Activated T-helper 1 cell treated with anti-CD3 and anti-CD28 coated beads, Interleukin-2, amount 50 U/mL, for 16 hours (primary cell): ENCODE measurements at places on chromosomes 1 and 21.

DNA sequence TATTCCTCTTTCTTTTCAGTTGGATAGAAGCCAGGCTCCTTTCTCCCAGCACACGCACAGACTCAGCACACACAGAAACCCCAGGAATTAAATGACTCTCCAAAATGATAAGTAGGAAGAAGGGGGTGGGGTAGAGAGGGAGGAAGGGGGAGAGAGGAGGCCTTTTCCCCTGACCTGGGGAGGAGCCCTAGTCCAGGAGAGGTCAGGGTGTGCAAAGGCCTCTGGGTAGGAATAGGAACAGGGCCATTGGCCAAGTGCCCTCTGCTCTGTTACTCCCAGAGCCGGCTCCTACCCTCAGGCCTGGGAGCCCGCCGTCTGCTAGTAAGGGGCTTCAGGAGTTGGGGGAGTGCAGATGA lies 35.6 kb upstream of the PUM1 start:
- DNase-seq, result no peak

DNA sequence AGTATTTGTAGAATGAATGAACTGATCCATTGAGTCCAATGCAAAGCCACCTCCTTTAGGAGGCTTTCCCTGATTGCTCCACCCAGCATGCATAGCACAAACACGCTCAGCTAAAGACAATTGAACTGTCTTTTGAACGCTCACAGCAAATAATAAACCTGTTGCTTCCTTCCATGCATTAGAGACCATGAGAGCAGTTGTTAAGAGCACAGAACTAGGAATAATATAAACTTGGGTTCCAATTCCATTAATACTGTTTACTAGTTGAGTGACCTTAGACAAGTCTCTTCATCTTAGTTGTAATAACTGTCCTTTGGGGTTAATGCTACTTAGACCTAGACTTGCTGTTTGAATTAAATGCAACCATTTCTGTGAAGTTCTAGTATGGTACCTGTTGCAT lies 5.9 kb upstream of the MEF2D start:
- DNase-seq, result no peak

DNA sequence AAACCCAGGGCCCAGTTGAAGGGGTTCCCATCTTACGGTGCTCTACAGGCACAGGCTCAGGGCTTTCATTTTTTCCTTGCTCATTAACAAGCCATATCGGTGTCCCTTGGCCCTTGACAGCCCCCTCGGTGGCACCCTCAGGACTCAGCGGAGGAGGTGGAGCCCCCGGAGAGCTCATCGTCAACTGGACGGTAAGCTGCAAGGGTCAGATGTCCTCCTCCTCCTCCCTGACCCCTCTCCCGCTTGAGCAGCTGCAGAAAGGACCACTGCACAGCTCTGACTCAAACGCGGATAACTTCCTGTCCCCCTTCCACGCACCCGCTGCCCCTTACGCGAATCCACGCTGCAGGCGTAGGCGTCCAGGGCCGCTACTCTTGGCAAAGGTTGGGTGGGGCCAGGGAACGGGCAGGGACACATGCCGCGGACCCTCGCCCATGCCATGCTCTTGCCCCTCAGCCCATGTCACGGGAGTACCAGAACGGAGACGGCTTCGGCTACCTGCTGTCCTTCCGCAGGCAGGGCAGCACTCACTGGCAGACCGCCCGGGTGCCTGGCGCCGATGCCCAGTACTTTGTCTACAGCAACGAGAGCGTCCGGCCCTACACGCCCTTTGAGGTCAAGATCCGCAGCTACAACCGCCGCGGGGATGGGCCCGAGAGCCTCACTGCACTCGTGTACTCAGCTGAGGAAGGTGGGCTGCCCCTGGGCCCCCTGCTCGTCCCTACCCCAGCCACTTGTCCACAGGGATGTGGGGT lies 14.7 kb downstream of the TMEM81 start:
- no peak for DNase-seq

DNA sequence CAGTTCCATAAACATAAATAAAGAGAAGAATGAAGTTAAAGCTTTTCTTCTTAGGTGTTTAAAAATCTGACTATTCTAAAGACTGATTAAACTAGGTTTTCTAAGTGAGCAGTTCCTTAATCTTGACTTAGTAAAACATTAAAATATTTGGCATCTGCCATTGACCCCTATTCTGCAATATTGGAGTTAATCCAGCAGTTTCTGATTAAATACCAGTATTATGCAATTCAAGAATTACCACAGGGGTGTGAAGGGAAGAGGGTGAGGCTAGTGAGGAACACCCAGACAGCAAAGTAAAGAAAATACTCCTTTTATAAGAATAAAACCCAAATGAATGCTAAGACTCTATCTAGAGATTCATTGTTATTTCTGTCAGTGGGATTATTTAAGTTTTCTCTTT lies 40.9 kb downstream of the CLIC4 start:
- no peak for DNase-seq

GRCh38 chr21:28339403-28339802 lies 653.3 kb downstream of the LTN1 start:
- DNase-seq, result no peak

DNA sequence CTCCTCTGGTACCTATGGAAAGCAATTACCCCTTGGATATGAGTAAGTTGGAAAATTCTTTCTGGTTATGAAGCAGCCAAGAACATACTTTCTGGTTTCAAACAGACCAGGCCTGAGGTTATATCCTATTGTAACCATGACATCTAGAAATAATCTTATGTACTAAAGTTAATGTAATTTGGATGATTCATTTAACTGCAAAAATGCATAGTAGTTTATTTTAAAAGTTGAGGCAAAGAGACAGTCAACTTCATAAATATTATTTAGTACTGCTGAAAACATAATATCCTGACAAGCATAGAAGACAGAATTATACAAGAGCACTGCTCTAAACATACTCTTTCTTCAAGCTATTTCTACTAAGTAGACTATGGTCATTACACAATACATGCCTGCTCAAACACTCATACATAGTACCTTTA lies 25.5 kb downstream of the ODF2L start:
- no peak for DNase-seq

GRCh38 chr1:217106231-217106901 lies 383.1 kb upstream of the ESRRG start:
- DNase-seq, result no peak

DNA sequence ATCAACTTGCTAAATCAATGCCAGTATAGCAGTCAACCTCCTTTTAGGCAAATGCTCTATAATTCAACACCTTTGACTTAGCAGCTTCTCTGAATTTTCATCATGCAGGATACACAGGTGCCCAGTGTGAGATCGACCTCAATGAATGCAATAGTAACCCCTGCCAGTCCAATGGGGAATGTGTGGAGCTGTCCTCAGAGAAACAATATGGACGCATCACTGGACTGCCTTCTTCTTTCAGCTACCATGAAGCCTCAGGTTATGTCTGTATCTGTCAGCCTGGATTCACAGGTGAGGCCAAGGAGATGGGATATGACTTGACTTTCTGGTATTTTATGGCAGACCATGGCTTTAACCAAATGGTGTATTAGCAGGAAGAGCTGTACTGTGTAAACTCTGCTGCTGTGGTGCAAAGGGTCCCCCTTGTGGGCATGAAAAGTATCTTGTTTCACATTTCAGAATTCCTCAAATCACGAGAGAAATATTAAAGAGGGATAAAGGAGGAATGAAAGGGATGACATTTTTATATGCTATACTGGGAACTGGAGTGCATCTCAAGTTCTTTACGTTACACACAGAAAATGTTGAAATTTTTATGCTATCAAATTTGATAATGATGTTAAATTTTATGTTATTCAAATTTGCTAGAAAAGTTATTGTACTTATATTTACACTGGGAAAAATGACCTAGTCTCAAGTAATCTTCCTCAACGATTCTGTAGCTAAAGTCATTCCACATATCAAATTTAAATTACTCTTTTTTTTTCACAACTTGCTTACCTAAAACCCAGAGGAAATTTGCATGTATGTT lies 88.9 kb downstream of the CRB1 start:
- DNase-seq, result no peak

DNA sequence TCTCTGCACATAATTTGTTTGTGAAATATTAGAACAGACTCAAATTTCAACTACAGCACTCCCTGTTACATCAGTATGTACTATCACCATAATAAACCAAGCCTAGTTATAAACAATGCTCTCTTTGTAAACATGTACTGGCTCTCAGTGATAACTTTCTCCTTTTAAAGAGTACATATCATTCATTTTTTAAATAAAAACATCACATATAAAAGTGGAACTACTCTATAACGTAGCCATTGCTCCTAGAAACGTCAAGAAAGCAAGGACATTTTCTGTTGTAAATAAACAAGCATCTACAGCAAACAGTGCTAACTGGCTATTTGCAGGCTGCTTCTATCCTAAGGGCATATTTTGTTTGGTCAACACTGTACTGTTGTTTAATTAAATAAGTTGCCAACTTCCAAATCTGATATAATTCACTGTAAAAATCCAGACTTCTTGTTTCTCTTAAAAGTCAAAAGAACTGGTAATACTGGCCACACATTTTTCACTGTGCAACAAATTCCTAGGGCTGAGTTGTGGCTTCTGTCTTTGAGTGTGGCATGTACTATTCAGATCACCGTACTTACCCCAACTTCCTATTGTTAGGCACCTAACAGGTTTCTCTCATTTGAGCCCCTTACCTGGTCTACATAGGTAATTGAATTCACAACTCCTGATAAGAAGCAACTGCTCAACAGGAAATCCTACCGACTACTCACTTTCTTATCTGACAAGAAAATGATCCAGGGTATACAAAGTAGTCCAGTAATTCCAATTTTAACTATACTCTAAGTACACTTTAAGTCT lies 111.9 kb downstream of the DENND1B start:
- DNase-seq, result no peak

GRCh38 chr1:151311011-151311410 lies 16.2 kb downstream of the PI4KB start:
- DNase-seq, result no peak

GRCh38 chr21:35568643-35569042 lies 491.7 kb downstream of the SETD4 start:
- DNase-seq, result no peak

DNA sequence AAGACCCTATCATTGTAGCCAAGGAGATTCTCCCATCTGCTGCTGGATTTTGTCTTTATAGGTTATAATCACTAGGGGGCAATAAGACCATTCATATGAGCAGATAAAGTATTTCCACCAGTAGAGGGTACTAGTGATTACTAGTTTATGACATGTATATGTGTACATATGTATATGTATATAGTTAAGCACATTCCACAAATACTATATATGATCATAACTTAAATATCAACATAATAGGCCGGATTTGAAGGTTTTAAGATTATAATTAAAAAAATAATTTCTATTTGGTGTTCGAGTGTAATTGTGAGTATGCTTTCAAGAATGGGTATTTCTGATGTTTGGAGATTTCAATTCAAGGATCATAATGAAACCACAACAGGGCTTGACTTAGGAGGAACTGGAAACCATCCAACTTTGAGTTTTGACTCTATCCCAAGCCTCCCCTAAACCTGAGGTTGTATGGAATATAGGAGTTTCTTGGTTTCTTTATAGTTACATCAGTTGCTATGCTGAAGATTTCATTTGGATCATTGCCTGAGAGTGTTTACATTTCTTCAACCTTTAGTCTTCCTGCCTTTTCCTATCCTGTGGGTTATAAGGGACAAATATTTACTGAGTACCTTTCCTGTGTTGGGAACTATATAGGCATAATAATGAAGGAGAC lies 16.9 kb downstream of the TCEANC2 start:
- no peak for DNase-seq

DNA sequence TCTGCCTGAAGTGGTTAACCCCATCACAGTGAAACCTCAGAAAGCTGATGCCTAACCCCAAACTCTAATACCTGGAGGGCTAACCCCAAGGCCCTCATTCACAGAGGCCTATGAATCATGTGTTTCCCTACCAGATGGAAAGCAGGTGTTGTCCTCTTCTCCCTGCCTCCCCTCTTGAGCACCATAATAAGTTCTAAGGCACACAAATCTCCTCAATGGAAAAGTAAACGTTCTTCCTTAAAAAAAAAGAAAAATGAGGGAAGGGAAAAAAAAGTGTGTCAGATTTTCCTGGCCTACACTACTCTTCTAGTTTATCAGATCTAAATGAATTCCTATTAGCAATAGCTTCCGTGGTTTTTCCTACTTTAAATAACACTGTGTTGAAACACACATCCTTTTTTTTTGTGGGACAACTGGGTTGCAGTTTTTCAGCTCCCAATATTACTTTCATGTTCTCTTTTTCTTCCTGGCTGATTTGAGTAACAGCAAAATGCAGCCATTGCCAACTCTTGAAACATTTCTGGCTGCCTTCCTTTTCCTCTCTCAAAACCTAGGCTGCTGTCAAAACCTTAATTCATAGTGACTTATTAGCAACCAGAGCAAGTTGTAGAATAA lies 43.2 kb downstream of the SLC44A3 start:
- DNase-seq, result no peak

GRCh38 chr1:201282931-201283829 lies at the start of gene PKP1:
Gene PKP1, plus strand, starts transcription at chr1:201283506. Its CDS starts 197 bp downstream, at chr1:201283703.
- DNase-seq, result no peak

DNA sequence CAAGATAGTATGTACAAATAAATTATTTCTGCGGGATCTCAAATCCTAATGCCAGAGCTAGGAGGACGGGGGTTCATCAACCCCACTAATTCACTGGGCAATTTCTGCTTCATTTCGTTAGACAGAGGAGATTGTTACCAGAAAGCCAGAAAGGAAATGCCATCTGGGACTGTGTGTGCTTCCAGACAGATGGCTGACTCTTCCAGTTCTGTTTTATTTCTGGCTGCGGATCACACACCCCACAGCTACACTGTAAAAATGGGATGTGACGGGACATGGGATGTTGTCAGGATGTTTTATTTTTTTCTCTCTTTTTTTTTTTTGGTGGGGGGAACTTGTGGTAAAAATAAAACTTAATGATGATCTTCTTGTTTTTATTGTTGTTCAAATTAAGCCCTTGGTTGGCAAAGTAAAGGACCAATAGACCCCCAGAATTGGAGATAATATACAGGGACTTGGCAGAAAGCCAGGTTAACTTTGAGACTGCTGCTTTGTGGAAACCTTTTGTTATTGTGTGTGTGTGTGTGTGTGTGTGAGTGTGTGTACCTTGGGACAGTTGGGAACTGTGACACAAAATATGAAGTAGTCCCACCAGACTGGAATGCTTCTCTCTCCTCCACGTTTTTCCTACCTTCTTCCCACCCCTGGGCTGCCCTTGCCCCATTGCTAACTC lies 114.5 kb downstream of the NUF2 start:
- no peak for DNase-seq

DNA sequence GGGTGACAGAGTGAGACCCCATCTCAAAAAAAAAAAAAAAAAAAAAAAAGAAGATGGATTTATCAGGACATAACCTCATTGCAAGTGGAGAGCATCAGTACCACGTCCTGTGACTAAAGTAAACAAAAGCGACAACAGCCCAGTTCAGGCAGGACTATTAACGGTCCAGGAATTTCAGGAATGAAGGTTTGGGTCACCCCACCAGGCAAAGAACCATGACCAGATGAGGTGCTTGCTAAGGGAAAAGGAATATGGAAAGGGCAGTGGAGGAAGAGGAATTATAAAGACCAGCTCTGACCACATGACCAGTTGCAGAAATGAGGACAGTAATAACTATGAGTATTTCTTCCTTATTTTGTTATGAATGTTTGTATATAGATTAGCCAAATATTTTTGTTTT lies 35.4 kb upstream of the EIF4G3 start:
- DNase-seq, result no peak

GRCh38 chr1:58283388-58284224 lies 262.9 kb downstream of the OMA1 start:
- no peak for DNase-seq

GRCh38 chr1:205303247-205303888 lies 18.2 kb downstream of the NUAK2 start:
- DNase-seq, result no peak

GRCh38 chr1:65846866-65847265 lies 54.2 kb downstream of the PDE4B start:
- no peak for DNase-seq

- no peak for DNase-seq
These were observed 8.7 kb downstream of the DOP1B start for GRCh38 chr21:36165356-36165755.
